Left hindlimb (tissue), 1 donor: ENCODE measurements at places on chromosomes 5 and 9.
A peak's percentile ranks its signal among the peaks of the same experiment; 100 is the strongest.

DNA sequence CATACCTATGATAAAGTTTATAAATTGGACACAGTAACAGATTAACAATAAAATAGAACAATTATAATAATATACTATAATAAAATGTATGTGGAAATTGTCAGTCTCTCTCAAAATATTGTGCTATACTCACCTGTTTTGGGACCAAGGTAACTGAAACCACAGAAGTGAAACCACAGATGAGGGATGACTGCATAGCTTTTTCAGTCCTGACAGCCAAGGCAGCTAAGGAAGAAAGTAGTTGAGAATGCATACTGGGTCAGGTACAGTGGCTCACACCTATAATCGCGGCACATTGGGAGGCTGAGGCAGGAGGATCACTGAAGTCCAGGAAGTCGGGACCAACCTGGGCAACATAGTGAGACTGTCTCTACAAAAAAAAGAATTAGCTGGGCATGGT is 8.9 kb downstream of the SRP19 start:
- no peak for DNase-seq

GRCh38 chr9:128911529-128912035 is 9.2 kb upstream of the PHYHD1 start:
- peak; percentile 72 for DNase-seq

DNA sequence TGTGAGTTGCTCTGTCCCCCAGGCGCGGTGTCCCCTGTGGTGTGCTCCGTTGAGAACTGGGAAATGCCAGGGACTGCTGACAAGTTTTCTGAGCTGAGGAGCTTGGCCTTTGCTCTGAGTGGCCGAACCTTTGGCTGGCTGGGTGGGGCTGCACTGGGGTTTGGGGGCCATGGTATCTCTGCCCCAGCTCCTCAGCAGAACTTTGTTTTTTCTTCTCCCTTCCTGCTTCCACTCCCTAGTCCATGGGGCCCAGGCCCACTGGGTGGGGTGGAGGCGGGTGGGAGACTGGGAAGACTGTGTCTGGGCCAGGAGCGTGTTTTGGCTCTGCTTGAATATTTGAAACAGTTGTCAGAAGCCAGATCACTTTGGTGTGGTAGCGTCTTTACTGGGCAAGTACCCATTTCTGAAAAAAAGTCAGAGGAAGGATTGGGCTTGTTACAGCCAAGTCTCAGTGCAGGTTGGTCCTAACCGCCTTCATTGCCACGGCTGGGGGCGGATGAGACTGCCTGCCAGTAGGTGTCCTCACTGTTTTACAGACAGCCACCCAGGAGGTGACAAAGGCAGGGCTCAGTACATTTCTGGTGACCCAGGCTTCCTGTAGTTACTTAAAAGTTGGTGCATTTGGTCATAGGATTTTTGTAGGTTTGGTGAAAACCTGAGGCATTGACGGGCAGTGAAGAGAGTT is 92.7 kb downstream of the DAB2IP start:
- peak; percentile 65 for DNase-seq

- no peak for DNase-seq
These were observed 329.2 kb downstream of the ZNF608 start for GRCh38 chr5:124417196-124417595.

DNA sequence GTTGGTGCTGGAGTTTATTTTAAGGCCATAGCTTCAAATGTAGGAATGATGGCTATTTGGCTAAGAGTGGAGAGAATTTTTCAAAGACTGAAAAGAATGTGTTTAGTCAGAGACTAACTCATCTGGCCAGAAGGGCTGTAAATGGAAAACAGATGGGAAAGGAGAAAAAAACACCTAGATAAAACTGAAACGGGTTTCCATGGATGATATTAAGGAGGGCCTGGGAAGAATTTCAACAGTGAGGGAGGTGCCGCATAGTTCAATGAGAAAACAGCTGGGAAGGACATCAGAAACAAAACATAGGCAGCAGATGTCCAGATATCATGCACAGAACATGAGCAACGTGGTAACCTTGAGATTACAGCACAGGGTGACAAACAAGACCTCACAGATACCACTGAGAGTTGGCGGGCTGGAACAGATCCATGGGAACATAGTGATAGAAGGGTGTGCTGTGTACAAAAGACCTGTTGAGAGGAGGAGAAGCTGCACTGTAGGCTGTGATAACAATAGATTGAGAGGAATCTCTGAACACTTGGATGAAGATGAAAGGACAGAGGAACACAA is 31.2 kb upstream of the RAD23B start:
- DNase-seq, result peak; percentile 44

- DNase-seq, result no peak
These were observed 73.4 kb upstream of the SLC44A1 start for GRCh38 chr9:105171076-105171475.

GRCh38 chr9:83588256-83588655 is 34.7 kb upstream of the IDNK start:
- DNase-seq, result no peak

DNA sequence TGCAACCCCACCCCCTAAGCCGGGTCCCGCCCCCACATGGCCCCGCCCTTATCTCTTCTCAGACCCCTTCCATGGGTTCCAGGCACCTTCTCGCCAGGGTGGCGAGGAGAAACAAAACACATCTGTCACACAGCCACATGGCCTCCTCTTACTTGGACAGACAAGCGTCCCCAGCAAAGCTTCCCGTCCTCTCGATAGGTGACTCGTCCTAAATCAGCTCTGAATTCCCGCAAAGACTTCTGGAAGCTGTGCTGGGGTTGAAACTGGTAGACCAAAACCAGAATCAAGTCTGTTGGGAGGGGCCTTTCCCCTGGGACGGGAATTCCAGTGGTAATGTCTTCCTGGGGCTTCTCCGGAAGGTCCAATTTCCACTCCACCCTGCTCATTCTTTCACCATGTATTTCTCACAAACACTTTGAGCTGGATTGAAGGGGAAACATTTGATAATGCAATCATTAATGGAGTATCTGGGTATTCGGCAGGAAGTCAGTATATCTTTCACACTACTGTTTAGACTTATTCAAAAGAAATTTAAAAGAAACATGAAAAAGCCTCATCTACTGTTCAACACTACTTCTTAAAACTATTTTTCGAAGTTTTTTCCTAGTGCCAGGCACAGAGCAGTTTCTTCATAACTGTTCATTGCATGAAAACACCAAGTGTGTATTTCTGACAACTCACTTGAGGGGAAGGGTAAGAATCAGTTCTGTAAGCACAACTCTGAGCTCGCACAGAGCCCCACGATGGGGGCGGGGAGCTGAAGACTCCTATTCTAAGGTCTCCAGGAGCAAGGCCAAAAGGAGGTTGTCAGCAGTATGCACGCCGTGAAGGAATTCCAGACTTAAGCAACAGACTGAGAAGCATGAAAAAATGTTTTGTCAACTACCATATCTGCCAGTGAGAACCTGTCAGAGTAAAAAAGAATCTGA is 644 bp upstream of the CTNNAL1 start:
- DNase-seq, result peak; percentile 47

- DNase-seq, result no peak
These were observed 31.2 kb upstream of the LAMC3 start for GRCh38 chr9:130977811-130978221.

- DNase-seq, result no peak
These were observed 74.3 kb downstream of the LRSAM1 start for GRCh38 chr9:127525401-127526188.

DNA sequence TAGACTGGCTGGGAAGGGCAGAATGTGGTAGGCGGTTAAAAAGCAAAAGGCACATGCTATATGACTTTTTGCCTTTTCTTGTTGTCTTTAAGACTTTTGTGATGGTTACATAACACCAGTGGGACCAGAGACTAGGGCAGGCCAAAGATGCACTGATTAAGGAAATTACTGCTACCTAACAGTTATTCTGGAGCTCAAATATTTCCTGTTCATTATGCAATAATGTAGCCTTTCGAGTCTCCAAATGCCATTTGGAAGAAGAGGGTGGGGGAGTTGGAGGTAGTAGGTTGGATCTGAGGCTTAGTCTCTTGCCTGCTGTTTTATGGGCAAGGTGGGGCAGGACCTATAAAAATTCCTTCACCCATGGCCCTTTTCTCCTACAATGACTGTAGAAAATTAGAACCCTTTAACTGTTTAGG is 51.7 kb downstream of the SH3GL2 start:
- DNase-seq, result no peak

DNA sequence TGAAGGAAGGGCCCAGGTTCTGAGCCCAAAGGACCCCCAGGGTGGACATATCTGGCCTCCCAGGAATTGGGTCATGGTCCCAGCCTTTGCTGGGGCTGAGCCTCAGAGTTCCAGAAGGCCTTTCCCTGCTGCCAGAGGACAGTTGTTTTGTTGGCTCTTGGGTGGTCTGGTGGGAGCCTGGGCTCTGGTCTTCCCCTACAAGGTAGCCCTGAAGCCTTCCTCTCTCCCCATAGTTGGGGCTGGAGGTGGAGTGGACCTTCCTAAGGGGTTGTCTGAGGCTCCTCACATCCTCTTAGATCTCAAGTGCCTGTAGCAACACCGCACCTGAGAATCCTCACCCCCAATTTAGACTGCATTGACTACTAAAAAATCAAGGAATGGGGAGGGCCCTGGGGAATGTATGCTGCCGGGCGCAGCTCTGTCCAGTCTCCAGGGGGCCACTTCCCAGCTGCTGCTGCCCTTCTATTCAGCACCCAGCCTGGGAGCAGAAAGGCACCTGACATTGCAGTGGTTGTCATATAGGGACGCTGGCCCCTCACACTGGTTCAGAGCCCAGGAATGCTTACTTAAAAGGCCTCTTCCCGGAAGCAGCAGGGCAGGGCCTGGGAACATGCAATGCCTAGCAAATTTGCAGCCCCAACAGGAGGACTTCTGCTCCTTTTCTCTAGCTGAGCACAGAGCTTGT is 66.4 kb downstream of the IL31RA start:
- DNase-seq, result no peak

GRCh38 chr9:31639451-31639850 is 745.0 kb upstream of the ACO1 start:
- no peak for DNase-seq

GRCh38 chr5:8751971-8752370 is 793.9 kb downstream of the SEMA5A start:
- no peak for DNase-seq

GRCh38 chr9:4084435-4084818 is 215.4 kb downstream of the GLIS3 start:
- no peak for DNase-seq

DNA sequence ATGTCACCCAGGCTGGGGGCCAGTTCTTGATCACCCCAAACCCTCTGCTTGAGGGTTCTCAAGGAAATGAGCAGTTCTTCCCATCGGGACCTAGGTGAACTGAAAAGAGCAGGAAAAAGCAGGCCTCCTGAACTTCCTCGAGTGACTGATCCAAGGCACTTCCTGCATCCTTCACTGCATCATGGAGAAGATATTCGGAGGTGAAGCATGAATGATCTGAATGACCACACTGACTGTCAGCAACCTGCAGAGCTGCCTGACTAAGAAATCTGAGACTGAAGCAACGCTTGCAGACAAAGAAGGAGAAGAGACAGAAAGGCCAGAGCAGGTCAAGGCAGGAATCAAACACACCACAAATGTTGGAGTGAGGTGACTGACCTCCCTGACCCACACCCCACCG is 420.2 kb downstream of the AGTPBP1 start:
- no peak for DNase-seq

- no peak for DNase-seq
These were observed 41.9 kb downstream of the TNFAIP8 start for GRCh38 chr5:119397518-119398380.

GRCh38 chr9:84062538-84062937 is 81.9 kb downstream of the RMI1 start:
- no peak for DNase-seq

DNA sequence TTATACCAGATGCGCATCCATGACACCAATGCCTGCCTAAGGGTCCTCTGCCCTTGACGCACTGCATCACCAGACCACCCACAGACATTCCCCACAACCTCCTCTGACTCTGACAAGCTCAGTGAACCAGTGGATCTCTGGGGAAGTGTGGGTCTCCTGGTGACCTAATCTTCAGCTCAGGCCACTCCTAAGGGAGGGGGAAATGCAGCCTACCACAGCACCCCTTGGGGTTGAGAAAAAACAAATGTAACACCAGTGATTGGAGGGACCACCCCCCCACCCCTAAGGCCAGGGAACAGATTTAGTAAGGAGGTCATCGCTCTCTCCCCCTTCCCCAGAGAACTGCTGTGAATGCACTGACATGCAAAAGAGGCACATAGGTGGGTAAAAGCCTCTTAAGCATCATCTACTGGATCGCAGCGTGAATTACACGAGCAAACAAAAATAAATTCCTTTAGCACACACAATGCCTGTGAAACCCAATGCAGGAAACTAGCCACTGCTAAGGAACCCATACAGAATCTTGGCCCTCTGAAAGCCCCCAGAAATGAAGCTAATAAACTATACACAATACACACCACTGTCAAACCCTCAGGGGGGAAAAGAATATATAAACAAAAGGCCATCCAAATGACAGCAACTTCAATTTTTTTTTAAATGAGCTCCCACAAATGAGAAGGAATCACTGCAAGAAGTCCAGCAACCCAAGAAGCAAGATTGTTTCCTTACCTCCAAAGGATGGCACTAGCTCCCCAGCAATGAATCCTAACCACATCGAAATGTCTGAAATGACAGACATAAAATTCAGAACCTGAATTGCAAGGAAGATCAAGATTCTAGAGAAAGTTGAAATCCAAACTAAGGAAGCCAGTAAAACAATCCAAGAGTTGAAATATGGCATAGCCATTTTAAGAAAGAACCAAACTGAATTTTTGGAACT is 513.7 kb upstream of the PTGER4 start:
- no peak for DNase-seq

DNA sequence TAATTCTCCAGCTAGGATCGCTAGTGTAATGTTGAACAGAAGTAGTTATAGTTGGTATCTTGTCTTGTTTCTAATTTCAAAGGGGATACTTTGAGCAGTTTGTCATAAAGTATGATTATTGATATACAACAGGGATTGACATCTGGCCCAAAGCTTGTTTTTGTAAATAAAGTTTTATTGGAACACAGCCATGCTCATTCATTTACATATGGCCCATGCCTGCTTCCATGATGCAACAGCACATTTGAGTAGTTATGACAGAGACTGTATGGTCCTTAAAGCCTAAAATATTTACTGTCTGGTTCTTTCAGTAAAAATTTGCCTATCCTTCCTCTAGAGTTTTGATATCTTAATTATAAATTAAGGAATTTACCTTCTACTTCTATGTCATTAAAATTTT is 69.8 kb downstream of the RPS6 start:
- no peak for DNase-seq

GRCh38 chr5:169627551-169627950 is 9.5 kb upstream of the DOCK2 start:
- DNase-seq, result no peak

- DNase-seq, result no peak
These were observed 23.1 kb upstream of the TARS1 start for GRCh38 chr5:33417632-33418031.

GRCh38 chr5:128101676-128102075 is 18.1 kb downstream of the SLC12A2 start:
- no peak for DNase-seq

DNA sequence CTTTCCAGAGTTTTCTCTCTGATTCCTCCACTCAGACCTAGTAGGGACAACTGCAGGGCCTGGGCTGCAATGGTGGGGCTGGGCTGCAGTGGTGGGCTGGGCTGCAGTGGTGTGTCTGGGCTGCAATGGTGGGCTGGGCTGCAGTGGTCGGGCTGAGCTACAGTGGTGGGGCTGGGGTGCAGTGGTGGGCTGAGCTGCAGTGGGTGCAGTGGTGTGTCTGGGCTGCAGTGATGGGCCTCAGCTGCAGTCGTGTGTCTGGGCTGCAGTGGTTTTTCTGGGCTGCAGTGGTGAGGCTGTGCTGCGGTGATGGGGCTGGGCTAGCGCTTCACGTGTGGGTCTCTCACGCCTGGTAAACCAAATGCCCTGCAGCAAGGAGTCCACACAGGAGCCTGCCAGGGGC is 27.4 kb downstream of the ABO start:
- no peak for DNase-seq
